Neuronal stem cell (in vitro differentiated cells): ENCODE measurements at places on chromosomes 7 and 10.

DNA sequence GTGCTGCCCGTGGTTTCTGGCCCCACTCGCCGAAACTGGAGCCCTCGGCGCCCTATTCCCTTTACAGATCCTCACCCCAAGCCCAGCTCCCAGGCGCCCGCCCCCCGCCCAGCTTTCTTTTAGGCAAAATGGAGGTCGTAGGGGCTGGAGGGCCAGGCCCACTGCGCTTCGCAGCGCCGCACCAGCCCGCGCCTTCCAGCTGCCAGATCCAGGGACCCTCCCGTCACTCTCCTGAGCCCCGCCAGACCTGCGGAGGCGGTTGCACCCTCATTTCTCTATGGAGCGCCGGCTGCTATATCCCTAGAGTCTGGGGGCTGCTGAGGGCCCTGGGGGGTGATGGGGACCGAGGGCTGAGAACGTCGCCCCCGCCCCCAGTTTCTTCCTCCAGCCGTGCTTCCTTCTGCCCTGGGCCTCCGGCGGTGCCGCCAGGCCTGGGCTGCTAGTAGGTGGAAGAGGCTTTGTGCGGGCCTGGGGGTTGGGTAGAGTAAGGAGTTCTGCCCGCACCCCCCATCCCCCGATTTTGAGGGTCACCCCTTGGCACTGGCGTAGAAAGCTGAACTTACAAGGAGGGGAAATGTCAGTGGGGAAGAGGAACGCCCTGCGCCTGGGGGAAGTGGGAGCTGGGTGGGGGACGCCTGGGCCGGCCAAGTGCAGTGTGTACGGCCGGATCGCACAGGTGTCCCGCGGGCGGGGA lies 1.0 kb downstream of the GNB2 start:
- DNase-seq, result no peak

DNA sequence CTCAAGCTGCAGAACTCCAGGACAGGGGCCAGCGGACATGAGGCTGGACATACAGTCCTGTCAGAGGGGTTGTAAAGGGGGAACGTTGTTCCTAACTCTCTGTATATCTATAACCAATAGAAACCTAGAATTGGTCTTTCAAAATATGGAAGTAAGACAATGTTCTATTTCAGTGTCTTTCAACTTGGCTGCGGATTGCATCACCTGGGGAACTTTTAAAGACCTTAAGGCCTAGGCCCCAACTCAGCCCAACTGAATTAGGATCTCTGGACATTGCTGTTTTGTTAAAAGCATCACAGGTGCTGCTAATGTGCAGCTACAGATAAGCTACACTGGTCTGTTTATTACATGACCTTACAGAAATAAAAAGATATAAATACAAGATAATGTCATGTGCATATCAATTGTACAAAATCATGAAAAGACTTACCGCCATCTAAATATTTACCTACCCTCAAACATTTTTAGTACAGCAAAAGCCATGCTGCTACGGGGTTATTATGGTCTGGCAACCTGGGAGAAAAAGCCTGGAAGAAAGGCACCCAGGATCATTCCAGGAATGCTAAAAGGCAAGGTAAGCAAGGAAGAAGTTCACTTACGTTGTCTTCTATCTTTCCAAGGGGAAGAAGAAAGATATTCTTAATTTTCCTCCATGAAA lies 169.1 kb downstream of the RAPGEF5 start:
- no peak for DNase-seq

DNA sequence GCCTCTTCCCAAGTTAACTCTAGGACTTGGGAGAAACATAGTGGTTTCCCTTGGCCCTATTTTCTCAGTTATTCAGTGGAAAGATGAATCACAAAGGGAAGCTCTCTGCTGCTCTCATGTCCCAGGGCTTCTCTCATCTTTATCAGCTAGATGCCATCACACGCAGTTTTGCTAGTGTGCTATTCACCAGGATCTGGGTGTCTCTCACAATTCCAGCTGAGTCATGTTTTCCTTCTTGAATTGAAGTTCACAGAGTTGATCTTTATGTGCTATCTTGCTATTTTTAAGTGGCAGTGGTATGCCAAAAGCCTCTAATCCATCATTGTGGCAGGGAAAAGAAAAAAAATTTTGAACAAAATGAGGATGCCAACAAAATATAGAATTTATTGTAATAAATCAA lies 101.3 kb downstream of the TWIST1 start:
- no peak for DNase-seq

- DNase-seq, result no peak
These were observed 458.8 kb downstream of the RPS24 start for GRCh38 chr10:78492424-78492823.

- DNase-seq, result peak; percentile 78
These were observed 14.7 kb upstream of the MICALL2 start for GRCh38 chr7:1473864-1474512.

GRCh38 chr10:88974012-88974411 lies 16.6 kb upstream of the FAS start:
- no peak for DNase-seq

- no peak for DNase-seq
These were observed 64.0 kb upstream of the PCBD1 start for GRCh38 chr10:70952401-70952800.

GRCh38 chr7:49766966-49767365 lies 6.5 kb upstream of the VWC2 start:
- DNase-seq, result no peak

GRCh38 chr7:86469680-86470295 lies 173.9 kb upstream of the GRM3 start:
- peak; percentile 80 for DNase-seq

- DNase-seq, result no peak
These were observed 600.6 kb downstream of the LRMDA start for GRCh38 chr10:76031769-76032699.

GRCh38 chr10:84328418-84329195 lies at the start of gene CCSER2:
Gene CCSER2 (plus strand): TSS chr10:84328589. CDS start chr10:84371053, 42,464 bp downstream.
- peak; percentile 92 for DNase-seq

DNA sequence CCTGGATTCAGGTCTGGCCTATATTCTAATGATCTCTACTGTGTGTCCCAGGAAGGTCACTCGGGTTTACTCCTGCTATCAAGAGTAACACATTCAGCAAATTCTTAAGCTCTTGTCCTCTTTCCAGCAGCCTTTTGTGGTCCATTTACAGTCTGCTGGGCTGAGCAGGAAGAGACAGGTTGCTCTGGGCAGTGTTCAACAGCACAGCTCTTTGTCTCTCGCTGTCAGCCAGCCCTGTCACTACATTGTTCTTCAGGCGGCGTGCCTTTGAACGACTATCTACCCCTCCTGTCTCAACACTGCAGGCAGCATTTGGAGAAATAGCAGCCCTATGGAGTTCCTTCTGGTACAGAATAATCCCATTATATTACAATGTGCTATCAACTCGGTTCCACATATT lies 192.2 kb upstream of the TBX20 start:
- DNase-seq, result peak; percentile 36

GRCh38 chr10:52031771-52032170 lies 282.3 kb upstream of the DKK1 start:
- DNase-seq, result no peak

GRCh38 chr10:124745673-124746072 lies 1.5 kb upstream of the FAM53B start:
- DNase-seq, result no peak

DNA sequence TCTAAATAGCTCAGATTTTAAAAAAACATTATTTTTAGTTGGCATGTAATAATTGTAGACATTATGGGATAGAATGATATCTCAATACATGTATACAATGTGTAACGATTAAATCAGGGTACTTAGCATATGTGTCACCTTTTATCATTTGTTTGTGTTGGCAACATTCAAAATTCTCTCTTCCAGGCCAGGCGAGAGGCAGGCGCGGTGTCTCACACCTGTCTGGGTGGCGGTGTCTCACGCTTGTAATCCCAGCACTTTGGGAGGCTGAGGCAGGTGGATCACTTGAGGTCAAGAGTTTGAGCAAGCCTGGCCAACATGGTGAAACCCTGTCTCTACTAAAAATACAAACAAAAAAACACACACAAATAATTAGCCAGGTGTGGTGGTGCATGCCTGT lies 151.7 kb downstream of the RTKN2 start:
- no peak for DNase-seq

GRCh38 chr7:27118580-27118979 lies 12.0 kb downstream of the HOXA4 start:
- DNase-seq, result no peak
